ENCODE measurements at places on chromosomes 5 and 9.

- peak; percentile 39 for DNase-seq
Observed at GRCh38 chr5:38445374-38446028, 110.9 kb downstream of the LIFR start.

DNA sequence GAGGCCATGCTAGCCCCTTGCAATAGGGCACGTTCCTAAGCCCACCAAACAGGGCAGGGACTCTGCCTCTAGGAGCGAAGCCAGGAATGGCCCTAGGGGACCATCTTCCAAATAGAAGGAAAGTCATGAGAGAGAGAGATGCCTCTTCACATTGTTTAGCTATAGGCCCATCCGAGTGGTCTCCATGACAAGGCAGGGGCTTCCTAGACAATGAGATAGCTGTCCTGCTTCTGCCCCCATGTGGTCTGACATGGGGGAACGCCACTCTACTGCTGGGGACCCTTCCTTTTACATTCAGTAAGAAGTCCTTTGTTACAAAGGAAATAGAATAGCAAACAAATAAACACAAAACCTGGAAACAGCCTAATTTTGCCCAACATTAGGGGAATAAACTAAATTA is 17.9 kb upstream of the KIF4B start:
- DNase-seq, result no peak

GRCh38 chr5:115977988-115978387 is 15.7 kb downstream of the LVRN start:
- no peak for DNase-seq

DNA sequence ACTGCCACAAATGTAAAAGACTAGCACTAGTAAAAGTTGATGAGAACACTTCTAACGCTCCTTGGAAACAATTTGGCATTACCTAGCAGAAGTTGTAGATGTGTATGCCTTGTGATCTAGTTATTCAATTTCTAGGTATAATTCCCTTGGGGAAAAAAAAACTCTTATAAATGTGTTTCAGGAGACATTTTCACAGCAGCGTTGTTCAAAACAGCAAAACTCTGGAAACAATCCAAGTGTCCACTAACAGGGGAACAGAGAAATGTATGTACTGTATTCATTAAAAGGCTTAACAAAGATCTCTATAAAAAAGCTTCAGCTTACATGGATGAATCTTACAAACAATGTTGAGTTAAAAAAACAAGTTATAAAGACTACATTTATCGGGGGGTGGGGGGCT is 30.4 kb downstream of the NR3C1 start:
- no peak for DNase-seq

DNA sequence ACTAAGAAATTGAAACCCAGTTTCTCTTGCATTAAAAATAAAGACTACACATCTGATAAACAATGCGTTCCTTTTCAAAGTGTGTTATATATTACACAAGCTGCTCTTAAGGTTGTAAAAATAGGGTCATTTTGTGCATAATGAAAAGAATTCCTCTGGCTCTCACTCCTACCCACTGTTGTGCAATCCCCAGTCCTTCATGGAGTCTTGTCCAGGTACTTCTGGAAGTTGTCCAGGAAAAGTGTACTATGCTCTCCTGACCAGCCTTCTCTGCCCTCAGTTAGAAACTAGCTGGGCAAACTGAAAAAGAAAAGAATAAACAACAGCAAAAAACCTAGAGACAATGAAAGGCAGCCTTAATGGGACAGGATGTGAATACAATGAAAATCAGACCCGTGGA is 345.5 kb upstream of the PAPPA start:
- DNase-seq, result no peak

- DNase-seq, result no peak
Observed at GRCh38 chr5:72410688-72411295, 90.6 kb downstream of the PTCD2 start.

DNA sequence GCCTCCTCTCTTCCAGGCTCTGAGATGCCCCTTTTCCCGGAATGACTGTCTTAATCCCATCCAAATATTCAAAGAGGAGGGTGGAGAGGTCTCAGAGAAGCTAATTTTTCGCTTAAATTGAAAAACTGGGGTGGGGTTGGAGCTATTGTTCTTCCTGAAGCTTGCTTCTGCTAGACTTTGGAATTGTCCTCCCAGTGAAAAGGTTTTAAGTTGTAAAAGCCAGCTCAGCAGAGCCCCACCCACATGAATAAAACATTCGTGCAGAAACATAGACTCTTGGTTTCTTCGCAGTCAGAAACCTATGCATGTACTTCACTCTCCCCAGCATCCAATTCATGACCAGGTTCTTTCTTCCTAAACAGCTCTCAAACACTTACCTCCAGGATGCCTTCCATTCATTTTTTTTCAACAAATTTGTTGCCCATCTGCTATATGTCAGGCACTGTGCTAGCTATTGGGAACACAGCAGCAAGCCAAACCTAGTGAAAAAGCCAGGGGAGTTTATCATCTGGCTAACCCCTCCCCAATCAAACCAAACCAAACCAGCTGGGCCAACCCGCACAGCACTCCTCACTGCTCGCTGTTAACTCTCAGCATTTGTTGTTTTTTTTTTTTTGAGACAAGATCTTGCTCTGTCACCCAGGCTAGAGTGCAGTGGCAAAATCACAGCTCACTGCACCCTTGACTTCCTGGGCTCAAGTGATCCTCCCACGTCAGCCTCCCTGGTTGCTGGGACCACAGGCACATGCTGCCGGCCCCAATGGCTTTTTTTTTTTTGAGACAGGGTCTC is 37.9 kb upstream of the OCLN start:
- no peak for DNase-seq

DNA sequence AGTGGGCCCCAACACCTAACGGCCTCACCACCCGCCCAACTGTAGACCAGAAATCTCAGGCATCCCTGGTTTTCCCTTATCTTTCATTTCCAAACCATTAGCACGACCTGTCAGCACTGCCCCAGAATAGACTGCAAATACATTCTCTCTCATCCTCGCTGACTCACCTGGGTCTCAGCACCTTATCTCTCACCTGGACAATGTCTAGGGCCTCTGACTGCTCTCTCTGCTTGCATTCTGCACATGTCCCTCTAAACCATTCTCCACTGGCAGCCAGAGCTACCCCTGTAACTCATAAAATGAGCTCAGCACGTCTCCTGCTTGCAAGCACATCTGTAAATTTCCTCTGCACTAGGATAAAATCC is 12.7 kb downstream of the CKMT2 start:
- DNase-seq, result no peak

DNA sequence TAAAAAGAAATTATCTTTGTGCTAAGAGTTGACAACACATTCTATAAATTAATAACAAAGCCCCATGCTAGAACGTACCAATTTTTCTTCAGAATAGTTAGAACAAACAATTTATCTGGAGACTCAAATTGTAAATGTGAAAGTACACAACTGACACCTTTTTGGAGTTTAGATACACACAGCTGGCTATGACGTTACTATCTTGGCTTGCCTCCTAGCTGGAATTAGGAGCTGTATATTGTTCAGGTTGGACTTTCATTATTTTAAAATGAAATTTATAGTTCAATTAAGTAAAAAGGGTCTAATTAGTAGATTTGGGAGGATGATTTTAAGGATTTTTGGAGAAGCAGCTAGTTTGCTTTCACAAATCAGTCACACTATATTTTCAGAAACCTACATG is 393.9 kb upstream of the RIOK2 start:
- DNase-seq, result no peak

GRCh38 chr9:6894135-6894534 is 136.4 kb downstream of the KDM4C start:
- no peak for DNase-seq

DNA sequence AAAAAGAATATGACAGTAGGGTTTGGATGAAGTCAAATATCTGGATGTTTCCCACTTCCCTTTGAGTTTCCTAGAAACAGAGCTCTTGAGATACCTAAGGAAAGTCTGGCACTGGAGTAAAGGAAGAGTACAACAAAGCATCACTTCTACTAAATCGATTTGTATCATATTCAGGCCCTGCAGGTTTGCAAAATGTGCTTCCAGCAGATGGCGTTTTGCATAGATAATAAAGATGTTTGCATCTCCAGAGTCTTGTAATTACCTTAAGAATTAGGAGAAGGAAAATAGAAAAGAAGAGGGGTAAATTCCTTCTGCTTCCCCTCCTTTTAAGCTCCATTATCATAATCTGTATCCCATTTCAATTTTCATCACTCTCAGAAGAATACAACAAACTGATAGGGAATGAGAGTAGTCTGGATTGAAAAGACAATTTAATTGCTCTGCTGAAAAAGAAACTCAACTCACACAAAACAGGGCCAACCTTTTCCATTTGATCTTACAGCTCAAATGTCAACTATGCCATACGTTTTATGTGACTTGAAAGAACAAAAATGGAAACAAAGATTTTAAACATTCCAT is 380.4 kb downstream of the PTPRD start:
- DNase-seq, result no peak

DNA sequence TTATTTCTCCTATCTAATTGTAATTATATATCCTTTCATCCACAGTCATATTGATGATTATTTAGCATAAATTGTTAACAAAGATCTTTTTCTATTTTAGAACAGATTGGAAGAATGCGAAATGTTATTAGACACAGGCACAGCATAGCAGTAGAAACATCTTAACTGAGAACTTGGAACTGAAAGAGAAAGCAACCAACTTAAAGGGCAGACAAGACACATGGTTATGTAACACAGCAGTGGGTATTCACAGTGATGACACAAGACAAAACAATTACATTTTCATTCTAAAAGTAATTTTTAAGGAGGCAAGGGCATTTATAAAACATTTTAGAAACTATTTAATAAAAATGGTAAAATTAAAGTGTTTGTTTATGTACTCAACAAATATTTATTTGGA is 57.7 kb upstream of the MEF2C start:
- DNase-seq, result no peak

- no peak for DNase-seq
Observed at GRCh38 chr5:116273448-116274242, 188.8 kb downstream of the COMMD10 start.

- peak; percentile 87 for DNase-seq
Observed at GRCh38 chr5:132227485-132228240, at the start of gene P4HA2. Gene P4HA2, minus strand, starts transcription at chr5:132227853. Its CDS starts 9,227 bp downstream, at chr5:132218626.

- DNase-seq, result no peak
Observed at GRCh38 chr5:2872676-2873075, 121.2 kb upstream of the IRX2 start.

- DNase-seq, result no peak
Observed at GRCh38 chr5:117188211-117188610, 613.6 kb upstream of the SEMA6A start.

GRCh38 chr9:107323836-107324585 is 40.9 kb downstream of the RAD23B start:
- DNase-seq, result no peak

DNA sequence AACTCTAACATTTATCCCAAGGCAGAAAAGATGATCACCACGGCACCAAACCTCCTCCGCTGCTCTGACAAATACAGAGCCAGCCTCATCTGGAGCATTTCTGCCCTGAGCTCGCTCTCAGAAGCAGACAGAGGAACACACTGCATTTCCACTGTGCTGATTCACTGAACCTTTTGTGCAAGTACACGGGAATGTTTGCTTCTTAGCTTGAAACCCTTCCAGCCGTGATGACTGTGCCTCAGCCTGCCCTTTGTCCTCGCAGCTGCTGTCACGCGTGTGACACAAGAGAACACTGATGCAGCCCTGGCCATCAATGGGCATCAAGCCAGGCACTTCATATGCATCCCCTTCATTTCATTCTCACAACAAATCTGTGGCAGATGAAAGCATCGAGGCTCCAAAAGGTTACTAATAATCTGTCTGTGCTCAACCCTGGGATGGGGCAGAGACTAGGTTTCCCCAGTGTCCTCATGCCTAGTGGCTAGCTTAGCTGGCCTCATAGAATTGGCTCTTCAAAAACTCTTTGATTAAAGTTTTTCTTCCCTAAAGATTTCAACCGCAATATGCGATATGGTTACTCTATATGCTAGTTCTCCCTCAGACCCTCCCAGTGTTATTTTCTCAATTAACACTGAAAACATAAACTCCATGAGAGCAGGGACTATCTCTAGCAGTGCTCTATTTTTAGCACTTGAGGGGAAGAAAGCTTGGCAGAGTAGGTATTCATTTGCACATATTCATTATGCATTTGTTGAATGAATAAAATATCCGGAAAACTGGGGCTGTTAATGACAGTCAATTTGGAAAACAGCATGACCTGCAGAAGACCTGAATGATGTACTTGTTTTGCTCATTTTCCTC is 7.3 kb downstream of the CDC14B start:
- peak; percentile 34 for DNase-seq

GRCh38 chr9:95316794-95317118 is 753 bp downstream of the FANCC start:
- DNase-seq, result peak; percentile 50

DNA sequence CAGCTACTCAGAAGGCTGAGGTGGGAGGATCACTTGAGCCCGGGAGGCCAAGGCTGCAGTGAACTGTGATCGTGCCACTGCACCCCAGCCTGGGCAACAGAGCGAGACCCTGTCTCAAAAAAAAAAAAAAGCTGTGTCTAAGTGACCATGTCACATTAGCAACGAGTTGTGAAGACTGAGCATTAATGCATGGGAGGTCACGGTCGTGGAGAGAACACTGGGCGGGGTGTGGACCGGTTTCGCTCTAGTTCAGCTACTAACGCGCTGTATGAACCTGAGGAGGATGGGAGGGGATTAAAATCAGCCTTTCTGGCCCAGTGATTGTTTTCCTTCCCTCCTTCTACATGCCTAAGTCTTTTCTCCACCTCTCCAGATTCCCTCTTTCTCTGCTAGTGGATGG is 56.7 kb upstream of the CARTPT start:
- no peak for DNase-seq

- DNase-seq, result no peak
Observed at GRCh38 chr5:84301535-84301934, 83.1 kb downstream of the EDIL3 start.

All from heart right ventricle (tissue), 16 donors.